Naive thymus-derived CD4-positive, alpha-beta T cell (primary cell): ENCODE measurements at places on chromosomes 13 and 19. TPM values are rescaled to one million over a fixed set of nuclear protein-coding genes. Genes with fewer than 3 reads are reported as not detected.

The SBK3 gene
- total RNA-seq = not detected in 2 replicates

The PSG5 gene
- total RNA-seq = not detected in 2 replicates

The TGFB1 gene
- total RNA-seq = 181 and 185 TPM in 2 replicates

DNA sequence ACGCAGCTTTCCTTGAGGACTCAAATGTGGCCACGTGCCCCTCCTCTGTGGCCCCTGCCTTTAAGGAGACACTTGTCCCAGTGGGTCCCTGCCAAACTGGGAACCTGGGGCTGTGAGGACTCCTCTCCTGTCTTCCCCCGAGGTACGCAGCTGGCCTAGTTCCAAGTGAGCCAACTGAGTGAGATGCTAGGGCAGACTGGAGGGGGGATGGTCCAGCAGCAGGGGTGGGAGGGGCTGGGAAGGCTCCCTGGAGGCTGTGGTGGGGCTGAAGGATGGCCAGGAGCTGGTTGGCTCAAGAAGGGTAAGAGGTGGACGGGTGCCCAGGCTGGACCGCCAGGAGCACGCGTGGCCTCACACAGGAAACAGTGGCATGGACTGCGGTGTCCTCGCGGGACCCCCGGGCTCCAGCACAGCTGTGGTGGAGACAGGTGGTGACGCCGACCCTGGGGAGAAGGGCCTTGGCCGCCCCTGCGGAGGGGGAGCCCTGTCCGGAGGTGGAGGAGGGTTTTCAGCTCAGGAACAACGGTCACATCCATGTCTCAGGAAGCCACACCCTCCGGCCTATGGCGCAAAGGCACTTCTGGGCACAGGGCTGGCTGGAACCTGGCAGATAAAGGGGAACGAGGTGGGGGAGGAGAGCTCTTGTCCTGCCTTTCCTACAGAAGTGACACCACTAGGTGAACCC is 45.8 kb downstream of the MLLT1 start:
- DNase-seq = no peak

DNA sequence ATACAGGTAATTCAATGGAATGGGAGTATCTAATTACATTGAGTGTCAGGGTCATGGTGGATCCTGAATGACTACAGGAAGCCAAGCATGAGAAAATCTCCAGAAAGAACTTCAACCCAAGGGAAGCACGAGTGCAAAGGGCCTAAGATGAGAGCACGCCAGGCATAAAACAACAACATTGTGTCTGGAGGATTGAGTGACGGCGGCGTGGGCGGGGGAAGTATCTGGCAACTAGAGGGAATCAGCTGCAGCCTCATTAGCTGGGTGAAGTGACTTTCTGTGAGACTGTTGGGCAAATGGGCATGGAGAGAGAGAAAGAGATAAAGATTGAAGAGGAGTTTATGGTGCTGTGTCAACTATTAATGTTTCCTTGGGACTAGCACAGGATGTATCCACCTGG is 194.3 kb downstream of the GPC6 start:
- no peak for DNase-seq

DNA sequence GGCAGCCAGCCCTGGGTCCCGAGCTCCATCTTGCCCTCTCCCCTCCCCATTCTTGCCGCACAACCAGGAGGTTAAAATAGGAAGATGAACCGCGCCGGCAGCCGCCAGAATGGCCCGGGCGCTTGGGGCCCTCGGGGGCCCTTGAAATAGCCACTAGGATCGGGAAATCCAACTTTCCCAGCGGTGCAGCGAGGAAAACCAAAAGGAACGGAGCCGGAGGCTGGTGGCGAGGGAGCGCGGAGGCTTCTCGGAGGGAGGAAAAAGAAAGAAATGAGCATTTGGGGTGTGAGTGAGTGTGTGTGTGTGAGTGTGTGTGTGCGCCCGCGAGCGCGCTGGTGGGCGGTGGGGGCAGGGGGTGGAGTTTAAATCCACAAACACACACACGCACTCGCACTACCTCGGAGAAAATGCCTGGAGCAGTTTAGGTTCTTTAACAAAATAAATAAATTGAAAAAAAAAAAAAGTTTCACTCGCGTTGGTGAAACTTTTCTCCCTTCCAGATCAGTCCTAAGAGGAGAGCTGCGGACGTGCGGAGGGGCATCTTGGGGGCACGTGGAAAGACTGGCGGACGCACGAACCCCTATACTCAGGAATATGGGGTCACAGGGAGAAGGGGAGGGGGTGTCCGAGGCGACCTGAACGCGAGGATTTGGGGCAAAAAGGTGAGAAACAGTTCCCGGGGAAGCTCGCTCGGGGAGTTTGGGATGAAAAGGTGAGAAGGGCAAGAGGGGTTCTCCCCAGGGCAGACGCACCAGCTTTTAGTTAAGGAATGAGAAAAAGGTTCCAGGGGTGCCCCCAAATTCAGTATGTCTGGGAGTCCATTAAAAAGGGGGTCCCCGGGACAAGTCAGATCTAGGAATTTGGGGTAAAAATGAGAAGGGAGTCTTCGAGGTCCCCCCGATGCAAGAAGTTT is 1.3 kb downstream of the RFX2 start:
- peak; percentile 72 for DNase-seq
